Stomach (tissue), 19 donors: ENCODE measurements at places on chromosomes 3 and 15.

DNA sequence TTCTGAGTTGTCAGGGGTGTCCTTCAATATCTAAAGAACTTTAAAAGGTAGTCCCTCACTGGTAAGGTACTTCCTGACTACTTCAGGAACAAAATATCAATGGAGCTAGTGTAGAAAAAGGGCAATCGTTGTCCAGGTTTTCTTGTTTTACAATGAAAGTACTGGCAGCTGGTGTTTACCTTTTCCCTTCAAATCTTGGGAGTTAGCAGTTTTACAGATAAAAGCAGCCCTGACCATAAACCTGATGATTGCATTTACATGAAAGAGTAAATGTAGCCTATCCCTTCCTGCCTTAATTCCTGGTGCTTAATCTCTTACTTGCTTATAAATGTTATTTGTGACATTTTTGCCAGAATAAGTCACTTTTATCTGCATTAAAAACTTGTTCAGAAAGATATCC lies 559.9 kb upstream of the ARPP21 start:
- no peak for DNase-seq

DNA sequence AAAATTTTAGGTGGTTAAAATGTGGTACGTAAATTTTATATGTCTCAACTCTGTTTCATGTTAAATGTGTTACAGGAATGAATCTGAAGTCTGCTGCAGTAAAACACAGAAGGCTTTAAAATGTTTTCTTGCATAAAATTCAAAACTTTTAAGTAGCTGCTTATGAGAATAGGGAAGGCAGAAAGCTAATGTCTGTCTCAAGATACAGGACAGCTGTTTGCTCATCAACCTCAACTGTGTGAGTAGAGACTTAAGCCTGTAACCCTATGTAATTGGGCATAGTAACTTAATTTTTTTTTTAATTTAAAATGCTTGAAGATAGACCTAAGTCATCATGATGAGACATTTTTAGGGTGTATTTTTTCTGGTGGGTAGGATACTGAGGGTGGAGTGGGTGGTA lies 38.9 kb downstream of the ZFAND6 start:
- no peak for DNase-seq

DNA sequence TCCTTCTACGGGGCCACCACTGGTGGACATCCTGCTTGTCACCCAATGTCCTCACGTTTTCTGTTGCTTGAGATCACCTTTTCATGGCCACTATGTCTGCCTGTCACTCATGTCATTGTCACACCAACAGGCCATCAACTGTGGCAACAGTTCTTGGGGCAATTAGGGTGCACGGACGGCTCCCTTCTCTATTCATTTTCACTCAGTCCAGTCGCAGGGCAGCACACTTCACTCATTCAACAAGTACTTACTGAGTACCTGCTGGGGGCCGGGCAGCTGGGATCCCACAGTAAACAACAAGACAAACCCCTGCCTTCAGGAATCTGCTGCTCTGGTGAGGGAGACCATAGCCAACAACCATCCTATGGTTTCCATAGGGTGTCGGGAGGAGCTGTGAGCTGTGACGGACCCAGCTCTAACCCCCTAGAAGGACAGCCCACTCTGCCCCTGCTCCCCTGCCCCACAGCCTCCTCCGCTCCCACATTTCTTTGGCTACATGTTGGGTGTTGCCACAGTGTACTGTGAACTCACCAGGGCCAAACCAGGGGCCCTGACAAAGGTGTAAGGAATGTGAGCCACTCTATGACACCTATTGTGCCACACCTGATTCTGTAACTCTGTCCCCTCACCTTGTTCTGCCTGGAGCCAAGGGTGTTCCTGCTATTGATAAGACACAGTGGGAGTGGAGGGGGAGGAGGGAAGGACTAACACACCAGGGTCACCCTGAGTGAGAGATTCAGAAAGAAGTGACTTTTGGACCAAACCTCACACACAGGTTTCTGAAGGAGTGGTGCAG lies 1.9 kb downstream of the VILL start:
- DNase-seq = peak; percentile 76

- DNase-seq = no peak
Measured at GRCh38 chr3:195164573-195165264, 106.2 kb downstream of the XXYLT1 start.

DNA sequence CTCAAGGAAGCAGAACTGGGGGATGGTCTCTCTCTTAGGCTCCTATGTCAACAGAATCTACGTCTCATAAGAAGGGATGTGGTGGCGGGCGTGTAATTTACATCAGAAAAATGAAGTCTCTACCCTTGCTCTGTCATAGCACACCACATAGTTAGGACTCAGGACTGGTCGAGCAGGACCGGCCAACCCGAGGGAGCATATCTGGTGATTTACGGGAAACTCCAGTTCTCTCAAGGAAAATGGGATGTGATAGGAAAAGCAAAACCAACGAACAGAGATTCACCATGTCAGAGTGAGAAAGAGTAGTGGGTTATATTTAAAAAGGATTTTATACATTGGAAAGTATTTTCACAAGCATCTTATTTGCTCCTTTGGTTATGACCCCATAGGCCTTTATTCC lies 54.7 kb downstream of the IGF2BP2 start:
- DNase-seq = peak; percentile 34

- DNase-seq = no peak
Measured at GRCh38 chr3:33170531-33170930, 48.1 kb downstream of the SUSD5 start.
